ENCODE measurements at places on chromosomes 11 and 22. TPM values are rescaled to one million over a fixed set of nuclear protein-coding genes. Genes with fewer than 3 reads are reported as not detected.

- no peaks in the 10 kb centered on the region for H3K36me3 ChIP-seq
- H3K4me1 ChIP-seq = no peaks in the 10 kb centered on the region
- peaks cover 17% of the 10 kb centered on the region for H3K27me3 ChIP-seq
- no peak for DNase-seq
- H3K27ac ChIP-seq = no peak overlapping the region
Observed at GRCh38 chr11:45110562-45110961, 35.9 kb upstream of the PRDM11 start.

- H3K27ac ChIP-seq = no peak overlapping the region
- no peaks in the 10 kb centered on the region for H3K36me3 ChIP-seq
- no peaks in the 10 kb centered on the region for H3K4me1 ChIP-seq
- peaks cover 14% of the 10 kb centered on the region for H3K27me3 ChIP-seq
- no peak for DNase-seq
- H3K4me3 ChIP-seq = no peak overlapping the region
Observed at GRCh38 chr11:65698205-65698604, 13.8 kb upstream of the KAT5 start.

DNA sequence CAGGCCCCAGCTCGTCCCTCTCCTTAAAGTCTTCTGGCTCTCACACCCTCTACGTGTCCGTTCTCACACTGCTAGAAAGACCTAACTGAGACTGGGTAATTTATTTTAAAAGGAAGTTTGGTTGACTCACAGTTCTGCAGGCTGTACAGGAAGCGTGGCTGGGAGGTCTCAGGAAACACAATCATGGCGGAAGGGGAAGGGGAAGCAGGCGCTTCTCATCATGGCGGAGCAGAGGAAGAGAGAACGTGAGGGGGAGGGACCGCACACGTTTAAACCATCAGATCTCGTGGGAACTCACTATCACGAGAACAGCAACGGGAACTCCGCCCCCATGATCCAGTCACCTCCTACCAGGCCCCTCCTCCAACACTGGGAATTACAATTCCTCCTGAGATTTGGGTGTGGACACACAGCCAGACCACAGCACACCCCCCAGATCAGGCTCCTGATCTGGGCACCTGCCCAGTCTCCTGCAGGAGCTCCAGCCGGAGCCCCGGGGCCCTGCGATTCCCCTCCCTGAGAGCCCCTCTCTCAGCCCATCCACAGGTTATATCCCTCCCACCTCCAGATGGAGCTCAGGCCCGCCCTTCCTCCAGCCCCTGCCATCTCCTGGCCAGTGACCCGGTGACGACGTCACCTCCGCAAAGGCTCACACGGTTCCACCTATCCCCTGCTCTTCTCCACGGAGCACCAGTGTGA is 170.2 kb downstream of the BRD1 start:
- no peaks in the 10 kb centered on the region for H3K27me3 ChIP-seq
- H3K4me3 ChIP-seq = no peak overlapping the region
- H3K27ac ChIP-seq = no peak overlapping the region
- H3K36me3 ChIP-seq = no peaks in the 10 kb centered on the region

DNA sequence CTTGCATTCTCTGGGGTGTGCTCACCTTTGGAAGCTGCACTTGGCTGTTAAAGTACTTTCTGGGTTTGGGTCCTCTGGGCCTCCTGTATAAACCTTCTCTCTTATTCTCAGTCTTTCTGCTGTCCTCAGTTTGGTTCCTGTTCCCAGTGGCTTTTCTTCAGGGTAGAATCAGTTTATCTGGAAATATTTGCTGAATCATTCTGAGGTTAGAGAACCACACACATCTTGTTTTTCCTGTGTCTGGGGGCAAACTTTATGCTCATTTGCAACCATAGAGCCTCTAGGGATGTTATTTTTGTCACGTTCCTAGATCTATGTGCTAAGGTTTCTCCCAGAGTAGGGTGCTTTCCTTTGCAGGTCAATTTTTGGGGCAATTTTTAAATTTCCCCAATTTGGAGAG is 224.3 kb upstream of the C11orf87 start:
- H3K4me1 ChIP-seq = no peaks in the 10 kb centered on the region
- H3K36me3 ChIP-seq = peaks cover under 1% of the 10 kb centered on the region
- no peaks in the 10 kb centered on the region for H3K27me3 ChIP-seq
- no peak for DNase-seq

GRCh38 chr11:130439160-130439519 is 9.3 kb upstream of the ADAMTS15 start:
- no peak overlapping the region for H3K27ac ChIP-seq
- H3K4me1 ChIP-seq = no peaks in the 10 kb centered on the region
- no peak overlapping the region for H3K4me3 ChIP-seq

- no peaks in the 10 kb centered on the region for H3K4me1 ChIP-seq
- no peak for DNase-seq
- peaks cover 78% of the 10 kb centered on the region for H3K36me3 ChIP-seq
- no peaks in the 10 kb centered on the region for H3K27me3 ChIP-seq
Observed at GRCh38 chr11:5608808-5609207, 12.4 kb downstream of the TRIM6 start.

GRCh38 chr22:38700270-38700788 is 414 bp downstream of the JOSD1 start:
- peaks cover 56% of the 10 kb centered on the region for H3K4me1 ChIP-seq
- no peaks in the 10 kb centered on the region for H3K27me3 ChIP-seq
- H3K27ac ChIP-seq = peak overlapping the region; percentile 91
- DNase-seq = peak; percentile 65
- H3K36me3 ChIP-seq = peaks cover 8% of the 10 kb centered on the region
- H3K4me3 ChIP-seq = peak overlapping the region; percentile 96

GRCh38 chr11:79615425-79615824 is 174.6 kb upstream of the TENM4 start:
- DNase-seq = no peak
- no peak overlapping the region for H3K27ac ChIP-seq
- H3K27me3 ChIP-seq = peaks cover 12% of the 10 kb centered on the region
- no peaks in the 10 kb centered on the region for H3K36me3 ChIP-seq
- H3K4me1 ChIP-seq = no peaks in the 10 kb centered on the region

GRCh38 chr11:125170510-125171031 is 6.0 kb downstream of the PKNOX2 start:
- H3K27me3 ChIP-seq = peaks cover 76% of the 10 kb centered on the region
- no peak overlapping the region for H3K27ac ChIP-seq
- H3K4me1 ChIP-seq = peaks cover 57% of the 10 kb centered on the region
- DNase-seq = no peak
- H3K36me3 ChIP-seq = no peaks in the 10 kb centered on the region

DNA sequence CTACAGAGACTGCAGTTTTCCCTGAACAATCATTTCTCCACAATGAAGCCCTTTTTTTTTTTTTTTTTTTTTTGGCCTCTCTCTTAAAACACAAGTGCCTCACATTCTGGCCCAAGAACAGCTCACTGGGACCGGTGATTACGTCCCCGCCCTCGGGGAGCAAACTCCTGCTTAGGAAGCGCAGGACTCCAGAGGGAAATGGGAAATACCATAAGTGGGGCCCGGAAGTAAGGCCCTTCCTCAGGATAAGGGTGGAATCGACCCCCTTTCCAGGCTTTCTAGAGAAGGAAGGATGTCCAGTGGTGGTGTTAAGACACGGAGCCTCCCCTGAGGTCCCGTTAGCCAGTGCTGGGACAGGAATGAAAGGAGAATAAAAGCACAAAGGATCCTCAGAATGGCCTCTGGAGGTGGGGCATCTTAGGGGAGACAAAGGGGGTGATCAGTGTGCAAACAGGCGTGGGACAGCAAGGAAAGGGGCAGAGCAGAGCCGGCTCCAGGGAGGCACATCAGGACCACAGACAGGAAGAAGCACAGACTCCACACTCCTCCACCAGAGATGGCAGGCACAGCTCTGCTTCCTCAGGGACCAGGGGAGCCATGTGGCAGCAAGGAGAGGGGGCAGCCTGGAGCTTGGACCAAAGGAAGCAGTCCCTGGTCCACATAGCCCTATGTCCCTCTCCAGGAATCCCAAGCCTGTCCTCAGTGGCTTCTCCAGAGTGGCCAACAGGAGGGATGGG is 61.3 kb downstream of the CHST1 start:
- no peak overlapping the region for H3K4me3 ChIP-seq
- H3K27ac ChIP-seq = no peak overlapping the region
- H3K4me1 ChIP-seq = peaks cover 17% of the 10 kb centered on the region

DNA sequence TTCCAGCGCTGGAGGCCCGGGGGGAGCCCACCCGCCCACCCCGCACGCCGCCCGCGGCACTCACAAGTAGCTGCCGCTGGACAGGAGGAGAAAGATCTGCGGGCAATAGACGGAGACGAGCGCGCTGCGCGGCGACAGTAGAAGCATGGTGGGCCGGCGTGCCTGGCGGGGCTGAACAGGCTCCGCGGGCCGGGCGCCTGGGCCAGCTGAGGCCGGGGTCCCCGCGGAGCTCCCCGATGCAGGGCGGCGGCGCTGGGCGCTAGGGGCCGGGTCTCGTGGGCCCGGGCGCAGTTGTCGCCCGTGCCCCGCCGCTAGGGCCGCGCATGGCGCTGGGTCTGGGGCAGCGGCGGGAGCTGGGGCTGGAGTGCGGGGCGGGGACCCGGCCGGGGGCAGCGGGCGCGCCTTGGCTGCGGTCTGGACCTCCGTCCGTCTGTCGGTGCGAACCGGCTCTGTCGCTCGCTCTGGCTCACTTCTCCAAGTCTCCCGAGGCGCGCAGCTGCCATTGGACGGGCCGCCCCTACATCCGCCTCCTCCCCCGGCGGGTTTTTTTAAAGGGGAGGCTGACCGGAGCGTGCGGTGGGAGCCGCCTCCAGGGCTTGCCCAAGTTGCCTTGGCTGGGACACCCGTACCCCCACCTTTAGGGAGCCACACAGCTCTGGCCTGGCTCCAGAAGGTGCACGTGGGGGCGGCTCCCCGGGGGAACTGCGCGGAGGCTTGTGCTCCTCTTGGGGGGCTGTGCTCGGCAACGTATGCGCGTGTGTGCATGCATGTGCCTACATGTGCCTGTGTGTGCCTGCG is 4.7 kb downstream of the WNT7B start:
- DNase-seq = no peak
- peaks cover 83% of the 10 kb centered on the region for H3K27me3 ChIP-seq
- peak overlapping the region; percentile 35 for H3K4me3 ChIP-seq

DNA sequence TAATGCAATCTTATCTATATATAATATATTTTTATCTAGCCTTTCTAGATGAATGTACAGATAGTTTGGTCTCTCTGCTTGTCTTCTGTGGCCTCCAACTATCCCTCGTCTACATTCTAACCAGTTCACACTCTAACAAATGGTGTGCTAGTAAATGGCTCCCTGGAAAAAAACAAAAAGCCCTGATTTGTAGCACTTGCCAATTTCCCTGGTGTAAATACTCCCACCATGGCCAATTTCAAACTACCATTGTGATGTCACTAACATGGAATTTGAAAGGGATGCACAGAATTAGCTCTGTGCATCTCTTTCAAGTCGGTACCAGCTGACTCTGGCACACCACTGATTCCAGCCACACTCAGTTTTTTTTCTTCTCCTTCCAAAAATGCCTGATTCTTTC is 154.6 kb downstream of the MYO18B start:
- H3K27me3 ChIP-seq = peaks cover 4% of the 10 kb centered on the region
- DNase-seq = no peak
- no peaks in the 10 kb centered on the region for H3K4me1 ChIP-seq
- no peaks in the 10 kb centered on the region for H3K36me3 ChIP-seq
- no peak overlapping the region for H3K27ac ChIP-seq

DNA sequence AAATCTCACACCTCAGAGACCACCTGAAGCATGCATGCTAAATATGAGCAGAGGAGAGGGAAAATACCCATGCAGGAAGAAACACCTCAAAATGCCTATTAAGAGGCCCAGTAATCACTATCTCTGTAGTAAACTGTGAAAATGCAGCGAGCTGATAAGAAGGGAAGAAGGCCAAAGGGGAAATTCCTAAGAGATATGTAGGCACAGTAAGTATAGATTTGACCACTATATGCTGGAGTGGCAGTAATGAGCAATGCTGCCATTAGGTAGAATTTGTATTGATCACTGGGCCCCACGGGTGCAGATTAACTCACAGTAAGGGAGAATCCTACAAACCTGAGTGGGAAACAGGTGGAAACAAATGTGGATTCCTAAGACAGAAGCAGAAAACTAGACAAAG is 1813.1 kb upstream of the RAG2 start:
- no peaks in the 10 kb centered on the region for H3K4me1 ChIP-seq
- H3K27ac ChIP-seq = no peak overlapping the region
- peaks cover 59% of the 10 kb centered on the region for H3K36me3 ChIP-seq

GRCh38 chr11:86785576-86785975 is 14.8 kb upstream of the PRSS23 start:
- no peak for DNase-seq
- no peaks in the 10 kb centered on the region for H3K36me3 ChIP-seq
- peaks cover 3% of the 10 kb centered on the region for H3K27me3 ChIP-seq
- H3K4me3 ChIP-seq = no peak overlapping the region
- H3K27ac ChIP-seq = no peak overlapping the region

DNA sequence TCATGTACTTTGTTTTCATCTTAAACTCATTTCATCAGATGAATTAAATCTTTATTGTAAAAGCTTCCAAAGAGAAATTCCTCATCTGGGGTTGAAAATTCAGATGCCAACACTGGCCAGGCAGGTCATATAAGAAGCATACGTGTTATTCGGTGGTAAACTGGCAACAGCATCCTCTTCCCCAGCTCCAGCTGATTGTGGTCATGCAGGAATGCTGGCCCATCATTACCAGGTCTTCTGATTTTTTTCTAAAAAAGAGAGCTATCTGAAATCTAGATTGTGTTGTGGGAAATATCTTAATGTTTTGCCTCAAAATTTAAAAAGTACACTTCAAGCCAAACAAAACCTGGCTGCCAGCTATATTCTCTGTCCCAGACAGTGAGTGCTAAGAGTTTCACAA is 53.6 kb downstream of the ARFGAP2 start:
- H3K4me1 ChIP-seq = peaks cover 27% of the 10 kb centered on the region
- no peak overlapping the region for H3K27ac ChIP-seq
- no peak for DNase-seq
- peaks cover 6% of the 10 kb centered on the region for H3K36me3 ChIP-seq

GRCh38 chr11:62035293-62035692 is 67.9 kb upstream of the FTH1 start:
- peaks cover 6% of the 10 kb centered on the region for H3K27me3 ChIP-seq
- H3K27ac ChIP-seq = no peak overlapping the region
- H3K36me3 ChIP-seq = no peaks in the 10 kb centered on the region
- H3K4me3 ChIP-seq = no peak overlapping the region
- no peak for DNase-seq

Gene DENND5A
- total RNA-seq = 69.3 TPM

Gene LMNTD2
- 6.0 TPM for total RNA-seq

Gene CEND1
- 2.0 TPM for total RNA-seq

Gene C22orf23
- total RNA-seq = 0.72 TPM

Gene ASCL3
- not detected for total RNA-seq

Gene ASPHD2
- 8.1 TPM for total RNA-seq

Measured in WTC11 (cell line).